ENCODE measurements at places on chromosomes 2 and 18. TPM values are rescaled to one million over a fixed set of nuclear protein-coding genes. Genes with fewer than 3 reads are reported as not detected.

The ANKMY1 gene
- polyA plus RNA-seq = 6.8 TPM

The XIRP2 gene
- polyA plus RNA-seq = not detected

The C2orf80 gene
- not detected for polyA plus RNA-seq

The ALPG gene
- polyA plus RNA-seq = not detected

The SLC11A1 gene
- polyA plus RNA-seq = 0.23 TPM

DNA sequence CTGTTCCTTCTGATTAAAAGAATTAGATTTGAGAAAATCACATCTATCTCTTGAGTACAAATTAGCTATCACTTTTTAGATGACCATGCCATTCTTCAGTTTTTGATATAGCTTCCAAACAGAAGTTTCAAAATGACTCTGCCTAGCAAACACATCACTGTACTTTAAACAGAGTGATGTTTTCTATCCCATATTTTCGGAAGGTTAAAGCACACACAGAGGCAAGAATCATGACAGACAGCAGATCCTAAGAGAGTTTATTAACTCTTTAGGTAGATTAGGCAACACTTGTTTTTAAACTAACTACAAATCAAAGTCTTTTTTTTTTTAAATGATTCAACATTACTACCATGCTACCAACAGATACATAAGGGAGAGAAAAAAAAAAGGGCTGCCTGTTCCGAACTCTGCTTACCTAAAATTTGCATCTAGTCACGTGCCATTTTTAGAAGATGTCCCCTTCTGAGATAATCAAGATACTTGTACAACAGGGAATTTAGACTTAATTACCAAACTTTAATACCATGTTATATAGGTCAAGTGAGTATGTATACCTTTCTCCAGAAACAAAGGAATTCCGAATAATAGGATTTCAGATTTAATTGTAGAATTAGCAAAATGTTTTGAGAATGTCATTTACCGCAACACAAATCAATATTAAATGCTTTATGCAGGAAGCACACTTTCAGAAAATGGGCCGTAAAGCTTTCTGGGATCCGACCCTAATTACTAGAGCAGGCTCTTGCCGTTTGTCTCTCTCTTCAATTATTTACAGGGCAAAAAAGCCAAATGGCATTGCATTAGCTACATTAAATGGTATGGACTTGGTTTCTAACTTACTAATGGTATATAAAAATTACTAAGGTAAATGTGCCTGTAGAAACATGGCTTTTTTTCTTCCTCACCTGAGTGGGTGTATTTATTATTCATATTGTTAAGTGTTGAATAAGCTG is 2.6 kb downstream of the RBMS1 start:
- no peak for DNase-seq

- DNase-seq = no peak
Measured at GRCh38 chr2:160005908-160006307, 56.5 kb downstream of the PLA2R1 start.

- no peak for DNase-seq
Measured at GRCh38 chr18:2518473-2518872, 52.8 kb downstream of the METTL4 start.

GRCh38 chr2:216194561-216194960 is 85.4 kb downstream of the XRCC5 start:
- no peak for DNase-seq

DNA sequence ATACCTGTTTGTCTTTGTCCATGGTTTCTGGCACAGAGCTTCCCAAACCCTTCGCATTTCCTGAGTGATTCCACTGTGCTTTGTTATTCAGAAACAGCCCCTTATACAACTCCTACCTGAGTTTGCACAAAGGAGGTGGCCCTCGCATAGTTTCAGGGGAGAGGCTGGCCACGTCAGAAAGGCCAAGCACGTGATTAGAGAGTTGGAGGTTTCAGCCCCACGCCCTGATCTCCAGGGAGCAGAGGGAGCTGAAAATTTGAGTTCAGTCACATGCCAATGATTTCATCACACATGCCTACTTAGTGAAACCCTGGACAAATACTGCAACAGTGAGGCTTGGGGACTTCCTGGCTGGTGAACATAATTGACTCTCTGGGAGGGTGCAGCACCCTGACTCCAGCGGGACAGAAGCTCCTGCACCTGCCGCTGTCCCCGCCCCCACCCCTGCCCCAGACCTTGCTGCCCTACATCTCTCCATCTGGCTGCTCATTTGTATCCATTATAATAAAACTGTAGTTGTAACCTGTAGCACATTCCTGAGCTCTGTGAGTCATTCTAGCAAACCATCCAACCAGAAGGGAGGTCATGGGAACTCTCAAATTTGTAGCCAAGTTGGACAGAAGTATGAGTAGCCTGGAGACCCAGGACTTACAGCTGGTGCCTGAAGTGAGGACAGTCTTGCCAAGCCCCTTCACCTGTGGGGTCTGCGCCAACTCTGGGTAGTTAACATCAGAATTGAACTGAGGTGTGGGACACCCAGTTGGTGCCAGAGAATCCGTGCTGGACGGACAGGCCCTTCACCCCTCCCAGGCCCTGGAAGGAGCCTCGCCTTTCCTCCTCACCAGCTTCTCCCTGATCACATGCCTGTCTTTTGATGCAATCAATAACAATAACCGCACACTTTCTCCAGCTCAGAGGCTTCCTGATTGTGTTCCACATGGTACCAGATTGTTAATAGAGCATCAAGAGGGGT is 224.3 kb downstream of the ANAPC1 start:
- DNase-seq = peak; percentile 66

- no peak for DNase-seq
Measured at GRCh38 chr2:241359481-241360045, 3.5 kb downstream of the FARP2 start.

DNA sequence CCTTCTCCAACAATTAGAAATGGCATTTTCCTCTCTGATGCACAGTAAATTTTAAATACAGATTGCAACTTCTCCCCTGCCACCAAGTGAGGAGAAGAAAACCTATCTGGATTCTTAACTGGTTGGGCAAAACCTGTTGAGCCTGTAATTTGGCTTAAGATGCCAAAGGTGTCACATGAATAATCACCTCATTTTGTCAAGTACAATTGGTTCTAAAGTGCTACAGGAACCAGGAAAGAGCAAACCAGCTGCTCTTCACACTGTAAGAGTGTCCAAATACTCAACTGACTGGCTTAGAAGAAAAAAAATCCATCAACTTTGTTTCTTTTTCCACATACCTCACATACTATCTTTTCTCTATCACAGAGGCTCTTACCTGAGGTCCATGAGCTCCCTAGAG is 35.4 kb downstream of the NPC1 start:
- no peak for DNase-seq

DNA sequence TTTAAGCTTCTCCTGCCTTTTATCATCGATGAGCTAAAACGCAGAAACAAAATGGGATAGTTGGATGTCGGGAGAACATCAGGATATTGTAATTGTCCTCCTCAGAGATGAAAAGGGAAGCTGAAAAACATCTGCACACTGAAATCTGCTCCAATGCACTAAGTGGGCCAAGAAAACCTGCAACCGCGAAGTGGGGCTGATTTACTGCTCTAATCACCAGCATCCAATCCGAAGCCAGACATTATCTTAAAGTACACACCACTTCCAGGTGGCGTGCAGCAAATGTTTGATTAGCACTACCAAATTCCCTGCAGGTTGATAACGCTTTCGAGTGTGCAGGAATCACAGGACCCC is 230.3 kb upstream of the SLC14A2 start:
- no peak for DNase-seq

DNA sequence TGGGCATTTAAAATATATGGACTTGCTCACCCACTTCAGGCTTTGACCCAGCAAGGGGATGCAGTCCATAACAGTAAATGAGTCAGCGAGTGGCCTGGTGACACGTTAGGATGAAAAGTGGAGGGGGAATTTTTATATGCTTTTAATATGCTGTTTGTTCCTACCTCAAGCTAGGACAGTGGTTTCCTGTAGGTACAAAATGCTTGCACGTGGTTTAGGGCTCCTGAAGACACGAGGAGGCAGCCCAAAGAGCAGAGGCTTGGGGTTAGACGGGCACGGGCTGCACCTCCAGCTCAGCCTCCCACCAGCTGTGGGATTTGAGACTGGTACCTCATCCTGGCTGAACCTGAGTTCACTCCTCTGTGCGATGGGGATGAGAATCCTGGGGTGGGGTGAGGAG is 306.2 kb upstream of the CXCR4 start:
- no peak for DNase-seq

DNA sequence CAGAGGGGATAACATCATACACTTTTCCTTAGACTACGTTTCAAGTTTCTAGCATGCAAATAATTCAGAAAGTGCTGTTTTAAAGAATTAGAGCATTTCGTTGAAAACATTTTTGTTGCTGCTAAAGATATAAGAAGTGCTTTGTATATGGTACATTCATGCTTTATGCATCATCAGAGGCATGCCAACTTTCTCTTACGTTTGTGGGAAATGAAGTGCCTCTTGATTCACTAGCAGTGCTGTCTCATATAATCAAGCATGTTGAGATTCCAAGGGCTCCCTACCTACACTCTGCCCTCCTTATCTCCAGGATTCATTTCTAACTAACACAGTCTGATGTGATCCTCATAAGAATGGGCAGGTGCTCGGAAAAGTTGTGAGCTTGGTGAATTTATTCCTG is 748.6 kb upstream of the DDX18 start:
- no peak for DNase-seq

All from BJ (cell line).